Activated naive CD4-positive, alpha-beta T cell treated with anti-CD3 and anti-CD28 coated beads, Interleukin-2, amount 50 U/mL, for 16 hours (primary cell): ENCODE measurements at places on chromosomes 13 and 19.
A peak's percentile ranks its signal among the peaks of the same experiment; 100 is the strongest.

DNA sequence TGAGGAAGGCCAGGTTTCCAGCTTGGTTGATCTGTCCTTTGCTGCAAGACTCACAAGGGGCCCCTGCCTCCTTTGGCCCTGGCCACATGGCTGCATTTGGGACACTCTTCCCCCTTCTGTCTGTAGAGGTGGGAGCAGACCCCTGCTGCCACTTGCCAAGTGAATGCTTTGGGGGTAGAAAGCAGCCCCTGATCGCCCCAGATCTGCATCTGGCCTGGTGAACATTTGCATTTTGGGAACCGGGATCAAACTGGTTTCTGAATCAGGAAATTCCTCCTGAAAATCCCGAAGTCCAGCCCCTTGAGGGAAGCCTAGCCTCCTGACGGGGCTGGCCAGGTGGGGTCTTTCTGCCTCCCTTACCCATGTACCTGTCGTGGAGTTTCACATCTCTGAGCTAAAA lies 14.9 kb downstream of the DPF1 start:
- no peak for DNase-seq

DNA sequence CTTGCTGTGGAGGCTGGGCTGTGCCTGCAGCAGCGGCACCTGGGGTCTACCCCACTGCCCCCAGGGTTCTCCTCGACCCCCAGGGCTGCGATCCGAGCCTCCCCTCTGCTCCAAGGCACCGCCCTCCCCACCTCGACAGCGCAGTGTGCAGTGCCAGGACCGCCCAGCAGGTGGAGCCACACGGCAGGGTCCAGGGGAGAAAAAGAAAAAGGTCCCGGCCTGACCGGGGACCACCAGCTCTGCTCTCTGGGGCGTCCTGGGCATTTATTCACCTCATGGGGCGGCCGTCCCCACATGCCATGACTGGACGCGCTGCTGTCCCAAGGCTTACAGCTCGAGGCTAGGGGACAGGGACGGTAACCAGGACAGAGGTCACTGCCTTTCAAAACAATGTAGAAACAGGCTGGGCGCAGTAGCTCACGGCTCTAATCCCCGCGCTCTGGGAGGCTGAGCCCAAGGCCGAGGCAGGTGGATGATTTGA lies 10.6 kb downstream of the REXO1 start:
- DNase-seq: peak; percentile 66

DNA sequence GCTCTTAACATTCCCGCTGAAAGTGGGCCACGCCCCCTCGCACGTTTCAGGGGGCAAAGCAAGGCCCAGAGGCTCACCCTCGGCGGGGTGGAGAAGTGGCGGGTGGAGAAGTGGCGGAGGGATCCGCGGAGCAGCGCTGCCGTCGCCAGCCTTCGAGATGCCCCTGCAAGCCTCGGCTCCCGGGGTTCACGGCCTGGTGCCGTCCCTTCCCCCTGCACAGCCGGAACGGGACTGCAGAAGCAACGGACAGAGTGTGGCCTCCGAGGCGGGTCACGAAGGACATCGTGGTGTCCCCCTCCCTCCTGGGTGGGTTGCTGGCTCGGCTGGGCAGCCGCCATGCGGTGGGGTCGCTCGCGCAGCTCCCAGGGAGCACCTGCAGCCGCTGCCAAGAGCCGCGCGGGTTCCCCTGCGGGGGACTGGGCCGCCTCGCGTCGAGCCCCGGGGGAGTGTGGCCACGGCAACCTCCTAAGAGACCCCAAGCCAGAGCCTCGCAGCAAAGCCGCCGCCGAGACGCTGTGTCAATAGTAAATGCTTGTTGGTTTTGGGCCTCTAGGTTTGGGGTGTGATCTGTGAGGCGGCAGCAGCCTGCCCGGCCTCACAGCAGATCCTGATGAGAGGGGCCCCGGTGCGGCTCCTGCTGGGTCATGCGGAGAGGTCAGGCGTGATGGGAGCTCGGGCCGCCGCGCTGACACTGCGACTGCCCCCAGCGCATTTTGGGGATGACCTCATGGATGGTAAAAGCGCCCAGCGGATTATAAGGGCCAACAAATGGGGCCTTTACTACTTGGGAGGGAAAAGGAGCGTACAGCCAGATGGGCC lies 5.5 kb downstream of the TPGS1 start:
- no peak for DNase-seq

DNA sequence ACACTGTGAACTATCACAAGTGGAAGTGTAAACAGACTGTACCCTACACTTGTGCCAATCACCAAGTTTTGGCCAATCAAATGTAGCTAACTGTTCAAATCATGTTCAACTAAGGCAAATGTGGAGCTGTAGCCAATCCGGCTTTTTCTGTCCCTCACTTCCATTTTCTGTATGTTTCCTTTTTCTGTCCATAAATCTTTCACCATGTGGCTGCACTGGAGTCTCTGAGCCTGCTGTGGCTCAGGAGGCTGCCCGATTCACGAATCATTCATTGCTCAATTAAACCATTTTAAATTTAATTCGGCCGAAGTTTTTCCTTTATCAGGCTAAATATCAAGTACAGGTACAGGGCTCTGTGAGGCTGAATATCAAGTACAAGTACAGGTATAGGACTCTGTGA lies 216.5 kb downstream of the RFC3 start:
- no peak for DNase-seq

- no peak for DNase-seq
Observed at GRCh38 chr19:47633517-47633916, 24.6 kb downstream of the BICRA start.
